Dermis lymphatic vessel endothelial cell (primary cell): ENCODE measurements at places on chromosomes 16 and 17. TPM values are rescaled to one million over a fixed set of nuclear protein-coding genes. Genes with fewer than 3 reads are reported as not detected.

TP53TG3 gene
- total RNA-seq: not detected in 2 replicates

SLC5A11 gene
- not detected in 2 replicates for total RNA-seq

FN3K gene
- 3.8 and 4.2 TPM in 2 replicates for total RNA-seq

JUP gene
- total RNA-seq: 294 and 328 TPM in 2 replicates

DGKE gene
- total RNA-seq: 10.0 and 14.3 TPM in 2 replicates

CCL14 gene
- total RNA-seq: 9.1 and 12.5 TPM in 2 replicates

C16orf46 gene
- total RNA-seq: 0.26 and 0.54 TPM in 2 replicates

AARSD1 gene
- 12.9 and 14.1 TPM in 2 replicates for total RNA-seq

SDR42E1 gene
- total RNA-seq: 1.7 and 4.5 TPM in 2 replicates

KRTAP3-2 gene
- not detected in 2 replicates for total RNA-seq
